Esophagus squamous epithelium (tissue), 5 donors: ENCODE measurements at places on chromosomes 4 and X. TPM values are rescaled to one million over a fixed set of nuclear protein-coding genes. Genes with fewer than 3 reads are reported as not detected.

DNA sequence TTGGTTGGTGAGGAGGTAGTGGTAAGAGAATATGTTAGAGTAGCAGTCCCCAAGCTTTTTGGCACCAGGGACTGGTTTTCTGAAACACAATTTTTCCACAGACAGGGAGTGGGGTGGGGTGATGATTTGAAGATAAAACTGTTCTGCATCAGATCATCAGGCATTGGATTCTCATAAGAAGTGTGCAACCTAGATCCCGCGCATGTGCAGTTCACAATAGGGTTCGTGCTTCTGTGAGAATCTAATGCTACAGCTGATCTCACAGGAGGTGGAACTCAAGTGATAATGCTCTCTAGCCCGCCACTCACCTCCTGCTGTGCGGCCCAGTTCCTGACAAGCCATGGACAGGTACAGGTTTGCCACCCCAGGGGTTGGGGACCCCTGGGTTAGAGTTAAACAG is 423.3 kb downstream of the GPAT3 start:
- H3K36me3 ChIP-seq: no peaks in the 10 kb centered on the region
- no peak for DNase-seq
- no peak overlapping the region for H3K4me3 ChIP-seq
- H3K4me1 ChIP-seq: no peaks in the 10 kb centered on the region
- no peak overlapping the region for H3K27ac ChIP-seq

- no peaks in the 10 kb centered on the region for H3K36me3 ChIP-seq
- peaks cover 23% of the 10 kb centered on the region for H3K27me3 ChIP-seq
- H3K27ac ChIP-seq: no peak overlapping the region
- no peak for DNase-seq
Observed at GRCh38 chr4:146643812-146644401, 5.2 kb downstream of the POU4F2 start.

DNA sequence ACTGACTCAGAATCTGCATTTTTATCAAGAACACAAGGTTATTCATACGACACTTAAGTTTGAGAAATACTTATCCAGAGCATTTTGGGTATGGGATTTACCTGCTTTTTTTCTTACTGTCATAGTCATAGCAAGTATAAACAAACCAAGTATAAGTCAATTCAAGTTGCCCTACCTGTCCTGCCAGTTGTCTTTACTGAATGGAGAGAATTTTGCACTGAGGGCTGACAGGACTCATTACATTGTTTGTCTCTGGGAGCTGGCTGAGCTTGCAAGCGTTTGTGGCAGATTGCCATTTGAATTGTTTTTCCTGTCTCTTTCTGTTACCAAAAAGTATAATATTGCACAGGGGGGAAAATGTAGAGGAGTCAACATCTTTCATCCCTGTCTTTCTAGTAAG is 278.9 kb upstream of the MAGEC2 start:
- no peaks in the 10 kb centered on the region for H3K27me3 ChIP-seq
- H3K4me1 ChIP-seq: no peaks in the 10 kb centered on the region
- no peak for DNase-seq

DNA sequence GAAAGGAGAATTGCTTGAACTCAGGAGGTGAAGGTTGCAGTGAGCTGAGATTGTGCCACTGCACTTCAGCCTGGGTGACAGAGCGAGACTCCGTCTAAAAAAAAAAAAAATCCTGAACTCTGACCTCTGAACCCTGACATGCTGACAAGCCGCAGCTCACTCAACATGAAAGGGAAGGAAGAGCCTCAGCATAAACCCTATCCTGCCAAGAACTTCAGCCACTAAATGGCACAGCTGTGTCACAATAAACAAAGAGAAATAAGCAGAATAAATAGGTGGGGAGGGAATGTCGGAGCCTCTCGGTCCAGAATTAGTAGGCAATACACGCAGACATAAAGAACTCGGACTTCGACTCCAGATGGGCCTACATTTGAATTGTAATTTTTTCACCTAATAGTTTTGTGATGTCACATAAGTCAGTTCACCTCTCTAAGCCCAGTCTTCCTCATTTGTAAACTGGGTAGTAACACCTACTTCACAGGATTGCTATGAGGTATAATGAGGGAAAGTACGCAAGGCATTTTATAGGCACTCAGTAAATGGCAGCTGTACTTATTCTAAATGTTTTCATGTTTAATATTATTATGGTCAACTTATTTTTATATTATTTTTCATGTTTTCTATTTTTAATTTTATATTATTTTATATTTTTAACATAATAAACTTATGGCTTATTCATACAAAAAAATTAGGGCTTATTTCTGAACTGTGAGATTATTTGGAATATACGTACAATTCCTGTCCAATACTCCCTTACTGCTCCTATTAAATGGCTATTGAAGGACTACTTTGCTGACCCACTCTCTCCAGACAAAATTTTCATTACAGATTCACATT is 243.4 kb downstream of the SCFD2 start:
- H3K27me3 ChIP-seq: no peaks in the 10 kb centered on the region
- no peak overlapping the region for H3K27ac ChIP-seq
- no peak for DNase-seq
- H3K36me3 ChIP-seq: no peaks in the 10 kb centered on the region

DNA sequence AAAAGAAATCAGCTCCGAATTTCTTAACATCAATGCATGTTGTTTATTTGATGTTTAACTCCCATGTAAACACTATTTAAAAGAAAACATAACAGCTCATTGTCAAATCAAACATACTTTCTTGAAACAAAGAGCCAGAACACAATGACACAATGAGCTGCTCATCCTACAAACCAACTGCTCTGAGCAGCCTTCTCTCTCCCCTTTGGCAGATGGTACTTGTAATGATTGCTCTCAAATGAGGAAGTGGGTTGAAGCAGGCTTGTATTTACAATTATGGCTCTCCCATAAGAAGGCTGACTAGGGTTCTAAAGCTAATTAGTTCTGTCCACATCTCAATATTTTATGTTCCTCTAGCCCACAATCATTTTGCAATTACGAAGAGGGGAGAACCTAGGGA is 637.8 kb upstream of the ADGRL3 start:
- H3K4me3 ChIP-seq: no peak overlapping the region
- no peaks in the 10 kb centered on the region for H3K4me1 ChIP-seq
- H3K27me3 ChIP-seq: no peaks in the 10 kb centered on the region
- no peak overlapping the region for H3K27ac ChIP-seq
- no peaks in the 10 kb centered on the region for H3K36me3 ChIP-seq

DNA sequence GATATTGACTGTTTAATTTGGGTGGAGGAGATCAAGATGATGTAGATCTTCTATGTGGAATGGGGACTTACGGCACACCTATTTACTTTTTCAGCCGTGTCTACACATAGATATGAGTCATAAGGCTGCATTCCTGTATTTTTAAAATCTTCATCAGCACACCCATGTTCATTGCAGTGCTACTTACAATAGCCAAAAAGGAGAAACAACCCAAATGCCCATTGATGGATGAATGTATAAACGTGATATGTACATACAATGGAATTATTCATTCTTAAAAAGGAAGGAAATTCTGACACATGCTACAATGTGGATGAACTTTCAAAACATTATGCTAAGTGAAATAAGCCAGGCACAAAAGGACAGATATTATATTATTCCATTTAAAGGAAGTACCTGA is 98.6 kb downstream of the AASDH start:
- no peaks in the 10 kb centered on the region for H3K36me3 ChIP-seq
- DNase-seq: no peak
- no peaks in the 10 kb centered on the region for H3K27me3 ChIP-seq
- H3K4me1 ChIP-seq: no peaks in the 10 kb centered on the region

DNA sequence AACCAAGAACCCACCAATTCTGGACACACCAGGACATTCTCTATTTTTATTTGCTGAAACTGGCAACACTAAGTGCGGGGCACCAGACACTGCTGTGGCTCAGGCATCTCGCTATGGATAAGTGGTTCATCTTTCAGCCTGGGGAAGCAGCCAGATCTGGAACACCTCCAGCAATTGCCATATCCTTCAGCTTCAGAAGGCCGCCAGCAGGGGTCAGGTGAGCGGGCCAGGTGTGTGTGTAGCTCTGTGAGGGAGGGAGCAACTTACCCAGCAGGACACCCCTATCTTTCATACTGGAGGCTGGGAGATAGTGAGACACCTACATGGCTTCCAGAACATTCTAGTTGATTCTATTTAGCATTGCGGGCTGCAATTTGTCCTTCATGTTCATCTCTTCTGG is 57.0 kb upstream of the GBA3 start:
- no peak overlapping the region for H3K4me3 ChIP-seq
- DNase-seq: no peak
- no peaks in the 10 kb centered on the region for H3K27me3 ChIP-seq
- H3K36me3 ChIP-seq: no peaks in the 10 kb centered on the region

GRCh38 chr4:73066928-73067327 is 2.6 kb downstream of the COX18 start:
- H3K36me3 ChIP-seq: peaks cover 31% of the 10 kb centered on the region
- peaks cover 5% of the 10 kb centered on the region for H3K4me1 ChIP-seq
- H3K27me3 ChIP-seq: no peaks in the 10 kb centered on the region

GRCh38 chrX:104565791-104566680 is at the start of gene IL1RAPL2:
TSS of gene IL1RAPL2 (plus strand) at chrX:104566199.
- peaks cover 13% of the 10 kb centered on the region for H3K4me1 ChIP-seq
- no peak for DNase-seq
- H3K36me3 ChIP-seq: no peaks in the 10 kb centered on the region
- no peak within 1 kb of the TSS for H3K4me3 ChIP-seq
- H3K27ac ChIP-seq: no peak within 1 kb of the TSS

GRCh38 chr4:173745765-173746164 is 215.7 kb upstream of the HAND2 start:
- DNase-seq: no peak
- H3K27me3 ChIP-seq: no peaks in the 10 kb centered on the region
- no peaks in the 10 kb centered on the region for H3K36me3 ChIP-seq
- H3K27ac ChIP-seq: no peak overlapping the region
- no peaks in the 10 kb centered on the region for H3K4me1 ChIP-seq

DNA sequence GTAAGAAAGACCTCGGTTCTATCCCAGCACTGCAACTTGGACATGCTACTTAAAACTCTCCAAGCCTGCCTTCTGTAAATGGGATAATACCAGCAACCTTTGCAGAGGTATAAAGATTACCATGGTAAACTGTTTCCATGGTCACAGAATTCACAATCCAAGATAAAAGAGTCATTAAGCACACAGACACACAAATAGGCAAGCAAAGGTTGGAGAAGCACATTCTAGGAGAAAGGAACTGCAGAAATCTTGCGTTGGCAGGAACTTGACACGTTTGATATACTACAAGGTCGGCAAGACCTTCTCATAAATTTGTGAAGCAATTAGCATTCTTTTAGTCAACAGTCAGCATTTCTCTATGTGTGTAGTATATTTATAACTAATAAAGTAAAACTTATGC is 12.3 kb upstream of the CHRNA9 start:
- DNase-seq: no peak
- H3K4me1 ChIP-seq: no peaks in the 10 kb centered on the region
- no peaks in the 10 kb centered on the region for H3K27me3 ChIP-seq
- no peak overlapping the region for H3K4me3 ChIP-seq
- H3K27ac ChIP-seq: no peak overlapping the region

- H3K4me3 ChIP-seq: no peak overlapping the region
- H3K36me3 ChIP-seq: no peaks in the 10 kb centered on the region
- no peak for DNase-seq
- peaks cover 3% of the 10 kb centered on the region for H3K4me1 ChIP-seq
- H3K27me3 ChIP-seq: no peaks in the 10 kb centered on the region
- no peak overlapping the region for H3K27ac ChIP-seq
Observed at GRCh38 chr4:10299601-10300000, 157.6 kb downstream of the ZNF518B start.

DNA sequence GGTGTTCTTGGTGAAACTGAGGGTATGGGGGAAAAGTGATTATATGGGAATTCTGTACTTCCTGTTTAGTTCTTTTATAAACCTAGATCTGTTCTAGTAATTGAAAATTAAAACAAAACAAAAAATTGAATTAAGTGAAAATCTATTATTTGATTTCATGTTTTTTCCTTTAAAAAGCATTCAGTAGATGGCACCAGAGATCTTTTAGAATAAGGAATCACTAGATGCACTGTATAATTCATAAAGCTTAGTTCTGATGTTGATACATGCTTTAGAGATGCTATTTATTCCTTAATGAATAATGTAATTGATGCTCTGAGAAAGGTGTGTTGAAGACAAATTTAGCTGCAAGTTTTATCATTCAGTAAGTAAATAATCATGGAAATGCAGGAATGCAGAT is 87.3 kb downstream of the LCORL start:
- H3K27ac ChIP-seq: no peak overlapping the region
- DNase-seq: no peak
- no peaks in the 10 kb centered on the region for H3K27me3 ChIP-seq
- no peak overlapping the region for H3K4me3 ChIP-seq

DNA sequence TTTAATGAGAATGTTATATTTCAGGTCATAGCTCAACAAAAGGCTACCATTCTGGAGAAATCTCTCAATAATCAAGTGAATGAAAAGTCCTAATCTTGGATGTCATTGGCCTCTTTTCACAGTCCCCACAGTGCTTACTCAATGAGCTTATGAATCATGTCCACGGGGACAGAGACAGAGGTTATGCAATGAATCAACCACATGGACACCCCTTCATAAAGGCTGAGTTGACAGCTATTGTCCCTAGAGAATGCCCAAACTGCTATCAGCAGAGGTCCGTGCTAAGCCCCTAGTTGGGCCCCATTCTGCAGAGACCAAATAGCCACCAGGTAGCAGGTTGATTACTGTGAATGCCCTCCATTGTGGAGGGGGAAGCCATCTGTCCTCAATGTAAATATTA is 158.1 kb downstream of the LHFPL1 start:
- DNase-seq: no peak
- H3K27ac ChIP-seq: no peak overlapping the region
- H3K27me3 ChIP-seq: no peaks in the 10 kb centered on the region
- no peaks in the 10 kb centered on the region for H3K4me1 ChIP-seq
- no peak overlapping the region for H3K4me3 ChIP-seq
- no peaks in the 10 kb centered on the region for H3K36me3 ChIP-seq

- no peak overlapping the region for H3K4me3 ChIP-seq
- no peak overlapping the region for H3K27ac ChIP-seq
- no peak for DNase-seq
Observed at GRCh38 chrX:68985135-68985755, 156.4 kb downstream of the EFNB1 start.

Gene SSX2
- not detected for total RNA-seq

Gene CLGN
- 2.5 TPM for total RNA-seq

Gene MAGEH1
- 11.1 TPM for total RNA-seq

Gene IL3RA
- 5.9 TPM for total RNA-seq

Gene RTL5
- total RNA-seq: 0.57 TPM
